ENCODE measurements at places on chromosomes 2 and 18. TPM values are rescaled to one million over a fixed set of nuclear protein-coding genes. Genes with fewer than 3 reads are reported as not detected.

CFLAR gene
- 69.2 TPM for total RNA-seq

DNA sequence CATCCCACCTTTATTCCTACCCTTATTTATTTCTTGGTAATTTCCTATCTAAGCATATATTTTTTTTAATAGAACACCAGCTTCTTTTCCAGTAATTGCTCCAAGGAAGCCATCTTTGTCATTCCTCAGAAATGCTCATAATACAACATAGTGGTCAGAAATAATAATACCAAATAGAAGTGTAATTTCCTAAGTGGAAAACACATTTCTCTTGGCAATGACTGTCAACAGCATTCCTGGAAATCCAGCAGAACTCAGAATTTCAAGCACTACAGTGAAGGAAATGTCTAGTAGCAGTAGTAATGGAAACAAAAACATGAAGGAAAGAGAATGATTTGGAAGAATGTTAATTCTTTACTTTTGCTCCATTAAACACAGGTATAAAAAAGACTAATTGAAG, 56.6 kb downstream of the GDF7 start:
- no peak for DNase-seq
- peaks cover 4% of the 10 kb centered on the region for H3K4me1 ChIP-seq
- no peaks in the 10 kb centered on the region for H3K27me3 ChIP-seq
- no peak overlapping the region for H3K27ac ChIP-seq
- H3K4me3 ChIP-seq, result no peak overlapping the region

NDUFB3 gene
- total RNA-seq, result 78.0 TPM

DNA sequence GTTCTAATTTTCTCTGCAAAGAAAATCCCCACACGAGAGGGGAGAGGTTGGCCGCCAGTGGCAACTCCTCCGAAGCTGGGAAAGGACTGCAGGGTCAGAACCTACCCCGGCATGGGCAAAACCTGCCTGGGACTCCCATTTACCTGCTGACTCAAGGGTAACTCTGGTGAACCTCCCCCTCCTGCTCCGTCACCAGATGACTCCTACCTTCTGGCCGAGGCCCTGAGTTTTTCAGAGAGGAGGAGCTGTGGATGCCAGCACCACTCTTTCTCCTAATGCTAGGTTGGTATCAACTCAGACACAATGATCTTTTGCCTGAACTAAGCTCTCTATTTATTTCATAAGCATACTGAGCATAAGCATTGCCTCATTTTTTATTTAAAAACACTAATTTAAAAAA, 96.6 kb downstream of the ALPK2 start:
- H3K4me3 ChIP-seq, result no peak overlapping the region
- DNase-seq, result peak; percentile 40
- H3K27me3 ChIP-seq, result no peaks in the 10 kb centered on the region
- no peak overlapping the region for H3K27ac ChIP-seq
- H3K36me3 ChIP-seq, result peaks cover 4% of the 10 kb centered on the region

CD207 gene
- total RNA-seq, result not detected

PGAP1 gene
- total RNA-seq, result 8.6 TPM

CNDP1 gene
- total RNA-seq, result not detected

DNA sequence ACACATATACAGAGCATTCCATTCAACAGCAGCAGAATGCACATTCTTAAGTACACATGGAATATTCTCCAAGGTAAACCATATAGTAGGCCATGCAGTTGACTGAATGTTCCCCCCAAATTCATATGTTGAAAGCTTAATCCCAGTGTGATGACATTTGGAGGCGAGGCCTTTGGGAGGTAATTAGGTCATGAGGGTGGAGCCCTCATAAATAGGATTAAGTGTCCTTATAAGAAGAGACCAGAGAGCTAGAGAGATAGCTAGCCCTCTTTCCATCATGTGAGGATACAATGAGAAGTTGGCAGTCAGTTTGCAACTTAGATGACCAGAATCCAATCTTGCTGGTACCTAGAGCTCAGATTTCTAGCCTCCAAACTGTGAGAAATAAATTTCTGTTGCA, 27.6 kb downstream of the TMEM185B start:
- H3K4me1 ChIP-seq, result no peaks in the 10 kb centered on the region
- H3K4me3 ChIP-seq, result no peak overlapping the region
- H3K27ac ChIP-seq, result no peak overlapping the region
- H3K36me3 ChIP-seq, result no peaks in the 10 kb centered on the region

KCNK3 gene
- total RNA-seq, result not detected

DNA sequence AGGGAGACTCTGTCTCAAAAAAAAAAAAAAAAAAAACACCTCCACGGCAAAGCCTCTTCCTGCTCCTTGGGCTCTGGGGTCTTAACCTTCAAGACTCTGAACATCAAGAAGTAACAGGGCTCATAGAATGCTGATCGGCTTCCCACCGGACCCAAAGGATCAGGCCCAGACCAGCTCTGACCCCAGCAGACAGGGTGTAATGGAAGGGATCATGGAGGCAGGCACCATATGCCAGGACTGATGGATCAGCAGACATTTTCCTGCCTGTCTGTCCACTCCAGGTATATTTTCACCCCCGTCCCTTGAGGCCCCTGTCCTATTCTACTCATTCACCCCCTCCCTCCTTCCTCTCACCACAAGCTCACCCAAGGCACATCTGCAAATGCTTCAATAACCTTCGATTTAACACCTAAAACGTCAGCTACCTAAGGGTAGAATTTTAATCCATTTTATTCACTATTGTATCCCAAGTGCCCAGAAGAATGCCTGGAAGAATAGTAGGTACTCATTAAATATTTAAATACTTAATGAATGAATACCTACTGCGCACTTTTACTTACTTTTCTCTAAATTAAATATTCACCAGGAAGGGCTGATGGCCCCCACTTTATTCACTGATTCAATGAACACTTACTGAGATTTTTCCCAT, 4.6 kb upstream of the SPEG start:
- no peak overlapping the region for H3K4me3 ChIP-seq
- H3K36me3 ChIP-seq, result no peaks in the 10 kb centered on the region
- peaks cover 14% of the 10 kb centered on the region for H3K27me3 ChIP-seq
- no peak for DNase-seq

GRCh38 chr18:58456625-58457024, 172.3 kb downstream of the ALPK2 start:
- peaks cover 7% of the 10 kb centered on the region for H3K4me1 ChIP-seq
- DNase-seq, result no peak
- no peaks in the 10 kb centered on the region for H3K27me3 ChIP-seq

FLACC1 gene
- 1.1 TPM for total RNA-seq

DNA sequence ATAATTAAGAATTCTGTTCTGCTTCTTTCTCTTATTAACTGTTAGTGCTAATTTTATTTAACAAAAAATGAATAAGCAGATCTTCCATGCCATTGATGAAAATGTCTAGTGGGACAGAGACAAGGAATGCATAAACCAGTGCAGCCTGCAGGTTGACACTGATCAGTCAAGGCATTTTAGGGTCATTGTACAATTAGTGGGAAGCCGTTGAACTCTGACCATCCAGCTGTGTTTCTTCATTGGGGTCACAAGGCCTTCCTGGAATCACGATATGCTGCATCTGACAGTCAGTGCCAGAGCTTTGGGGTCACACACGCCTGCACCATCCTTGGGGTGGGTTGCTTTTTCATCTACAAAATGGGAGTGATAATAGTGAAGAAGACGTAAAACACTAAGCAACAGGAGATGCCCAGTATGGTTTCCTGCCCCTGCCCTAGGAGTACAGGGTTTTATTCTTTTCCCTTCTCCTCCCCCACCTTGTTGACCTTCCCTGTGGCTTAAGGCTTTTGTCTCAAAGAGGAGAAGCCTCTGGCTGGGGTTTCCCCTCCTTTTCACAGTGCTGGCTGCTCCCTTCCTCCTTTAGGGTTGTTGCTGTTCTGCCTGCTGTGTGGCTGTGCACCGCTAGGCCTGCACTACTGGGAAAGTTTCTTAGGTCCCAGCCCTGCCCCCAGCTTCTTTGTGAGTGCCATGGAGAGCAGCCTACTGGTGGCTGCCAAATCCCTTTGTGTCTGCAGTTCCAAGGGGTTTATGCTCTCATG, 245.6 kb downstream of the TPGS2 start:
- DNase-seq, result no peak
- no peak overlapping the region for H3K4me3 ChIP-seq
- H3K36me3 ChIP-seq, result peaks cover 7% of the 10 kb centered on the region
- no peaks in the 10 kb centered on the region for H3K27me3 ChIP-seq
- peaks cover 20% of the 10 kb centered on the region for H3K4me1 ChIP-seq

- H3K27ac ChIP-seq, result peak overlapping the region; percentile 23
- DNase-seq, result peak; percentile 59
- H3K4me1 ChIP-seq, result peaks cover 41% of the 10 kb centered on the region
- peaks cover 20% of the 10 kb centered on the region for H3K36me3 ChIP-seq
- H3K4me3 ChIP-seq, result no peak overlapping the region
- H3K27me3 ChIP-seq, result no peaks in the 10 kb centered on the region
These were observed 39.0 kb downstream of the TGFA start for GRCh38 chr2:70514612-70515055.

GRP gene
- not detected for total RNA-seq

TTN gene
- total RNA-seq, result 0.05 TPM

- H3K4me1 ChIP-seq, result peaks cover 20% of the 10 kb centered on the region
- H3K36me3 ChIP-seq, result peaks cover 70% of the 10 kb centered on the region
- no peaks in the 10 kb centered on the region for H3K27me3 ChIP-seq
- no peak overlapping the region for H3K27ac ChIP-seq
These were observed 9.1 kb downstream of the MAT2A start for GRCh38 chr2:85547859-85548607.

CDCA7 gene
- 6.2 TPM for total RNA-seq

STAT4 gene
- total RNA-seq, result 1.4 TPM

DNA sequence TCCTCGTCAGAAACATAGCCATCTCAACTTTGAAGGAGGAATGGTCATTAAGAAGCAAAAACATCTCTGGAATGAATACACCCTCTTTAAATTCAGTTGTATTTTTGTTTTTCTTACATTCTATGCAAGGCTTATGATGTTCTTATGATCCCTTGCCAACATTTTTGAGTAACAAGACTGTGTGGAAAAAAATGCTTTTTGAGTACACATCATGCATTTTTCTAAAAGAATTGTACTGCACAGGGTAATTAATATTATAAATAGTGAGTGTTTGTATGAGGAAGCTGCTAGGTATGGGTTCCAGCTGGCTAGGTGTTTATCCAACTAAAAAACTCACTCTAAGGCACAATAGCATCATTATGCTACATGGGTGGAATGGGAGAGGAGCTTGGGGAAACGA, 59.0 kb upstream of the SPATS2L start:
- no peak overlapping the region for H3K4me3 ChIP-seq
- no peak overlapping the region for H3K27ac ChIP-seq
- no peak for DNase-seq
- no peaks in the 10 kb centered on the region for H3K27me3 ChIP-seq
- no peaks in the 10 kb centered on the region for H3K4me1 ChIP-seq

MAL gene
- not detected for total RNA-seq

DNA sequence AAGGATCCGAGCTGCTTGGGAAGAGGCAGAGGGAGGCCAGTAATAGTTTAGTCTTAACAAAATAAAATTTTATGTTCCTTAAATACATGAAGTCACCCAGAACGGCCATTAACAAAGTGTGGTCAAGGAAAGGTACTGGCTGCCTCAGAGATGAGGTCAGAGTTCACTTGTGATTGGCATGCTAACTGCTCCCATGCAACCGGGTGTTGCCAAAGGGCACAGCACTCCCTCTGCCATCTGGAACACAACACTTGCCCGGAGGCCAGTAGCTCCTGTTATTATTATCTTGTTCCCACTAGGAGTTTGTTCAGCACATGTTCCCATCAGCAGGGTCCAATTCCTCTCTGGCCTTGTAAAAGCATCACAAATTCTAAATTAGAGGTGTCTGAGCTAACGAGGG, 207.0 kb downstream of the CYP26B1 start:
- no peak overlapping the region for H3K27ac ChIP-seq
- no peaks in the 10 kb centered on the region for H3K36me3 ChIP-seq
- DNase-seq, result peak; percentile 83

DNA sequence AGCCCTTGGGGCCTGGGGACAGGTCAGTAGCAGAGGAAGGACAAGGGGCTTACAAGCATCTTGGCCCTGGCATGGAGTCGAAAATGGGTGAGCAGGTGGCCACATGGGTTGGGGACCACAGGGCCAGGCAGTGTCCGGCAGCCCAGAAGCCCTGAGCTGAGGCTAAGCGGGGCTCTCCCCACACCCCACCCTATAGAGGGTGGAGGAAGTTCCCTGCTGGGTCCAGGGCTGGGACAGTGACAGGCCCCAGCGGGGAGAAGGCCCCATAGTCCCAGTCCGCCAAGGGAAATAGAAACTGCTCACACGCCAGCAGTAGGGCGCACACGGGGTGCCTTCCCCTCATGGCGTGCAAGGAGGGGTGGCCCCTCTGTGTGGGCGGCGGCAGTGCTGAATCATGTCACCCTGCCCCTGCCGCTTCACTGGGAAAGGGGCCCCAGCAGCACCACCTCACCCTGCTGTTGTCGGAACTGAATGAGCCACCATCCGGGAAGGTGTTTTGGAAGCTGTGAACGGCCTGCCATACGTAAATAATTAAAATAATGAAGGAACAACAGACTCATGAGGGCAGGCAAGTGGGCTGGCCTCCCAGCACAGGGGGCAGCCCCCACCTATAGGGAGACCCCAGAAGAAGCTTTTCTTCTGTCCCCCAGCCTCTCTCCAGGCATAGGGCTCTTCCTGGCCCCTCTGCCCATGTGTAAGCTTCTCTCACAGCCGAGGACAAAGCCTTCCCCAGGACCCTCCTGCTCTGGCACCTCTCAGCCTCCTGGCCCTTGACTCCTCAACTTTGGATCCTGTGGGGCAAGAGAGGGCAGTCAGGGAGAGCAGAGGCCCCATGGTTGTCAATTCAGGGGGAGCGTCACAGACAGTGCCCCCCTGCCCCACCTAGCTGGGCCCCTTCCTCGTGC, 12.7 kb upstream of the DUSP2 start:
- no peak overlapping the region for H3K4me3 ChIP-seq
- H3K4me1 ChIP-seq, result no peaks in the 10 kb centered on the region
- no peak for DNase-seq

LOXHD1 gene
- total RNA-seq, result not detected

- no peaks in the 10 kb centered on the region for H3K27me3 ChIP-seq
- H3K4me1 ChIP-seq, result no peaks in the 10 kb centered on the region
- no peak overlapping the region for H3K27ac ChIP-seq
- DNase-seq, result no peak
- H3K4me3 ChIP-seq, result no peak overlapping the region
These were observed 51.2 kb downstream of the MTERF4 start for GRCh38 chr2:241050624-241051577.

EMILIN1 gene
- 0.21 TPM for total RNA-seq

- H3K4me1 ChIP-seq, result no peaks in the 10 kb centered on the region
- no peak overlapping the region for H3K4me3 ChIP-seq
- no peak overlapping the region for H3K27ac ChIP-seq
- no peak for DNase-seq
- H3K36me3 ChIP-seq, result no peaks in the 10 kb centered on the region
These were observed 373.9 kb downstream of the GPD2 start for GRCh38 chr2:156810094-156810493.

DLX1 gene
- total RNA-seq, result 0.81 TPM

DNA sequence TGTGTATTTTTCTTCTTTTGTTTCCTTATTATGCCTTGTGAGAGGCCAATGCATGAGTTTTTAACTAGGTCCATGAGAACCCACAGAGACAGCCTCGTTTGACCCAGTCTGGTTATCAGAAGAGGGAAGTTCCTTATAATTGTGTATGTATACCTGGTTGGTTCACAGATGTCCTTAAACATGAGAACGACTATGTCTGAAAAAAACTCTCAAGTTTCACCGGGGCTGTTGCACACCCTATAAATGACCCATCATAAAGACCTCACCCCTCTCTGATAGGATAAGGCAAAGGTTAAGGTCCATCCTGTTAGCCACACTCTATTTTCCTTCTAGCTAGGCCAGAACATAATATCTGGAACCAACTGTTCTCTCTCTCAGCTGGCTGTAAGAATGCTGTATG, 42.7 kb upstream of the MSH2 start:
- DNase-seq, result no peak
- H3K27ac ChIP-seq, result no peak overlapping the region
- no peak overlapping the region for H3K4me3 ChIP-seq

Measured in MCF 10A (cell line).